ENCODE measurements at places on chromosomes 2 and 18.

DNA sequence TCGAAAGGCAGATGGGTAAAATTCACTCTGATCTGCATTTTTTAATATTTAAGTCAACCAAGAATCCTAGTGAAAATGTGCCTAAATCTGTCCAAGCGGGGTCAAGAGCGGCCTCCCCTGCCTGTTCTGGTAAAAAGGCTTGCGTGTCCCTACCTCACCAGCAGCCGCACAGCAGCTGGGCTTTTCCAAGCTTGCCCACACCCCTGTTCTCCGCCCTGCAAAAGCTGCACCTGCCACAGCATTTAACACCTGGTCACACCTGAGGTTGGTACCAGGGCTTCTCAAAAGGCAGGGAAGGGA, 25.8 kb upstream of the TMEM182 start:
- DNase-seq: no peak

- DNase-seq: no peak
Observed at GRCh38 chr2:157271590-157272203, 14.2 kb downstream of the GALNT5 start.

DNA sequence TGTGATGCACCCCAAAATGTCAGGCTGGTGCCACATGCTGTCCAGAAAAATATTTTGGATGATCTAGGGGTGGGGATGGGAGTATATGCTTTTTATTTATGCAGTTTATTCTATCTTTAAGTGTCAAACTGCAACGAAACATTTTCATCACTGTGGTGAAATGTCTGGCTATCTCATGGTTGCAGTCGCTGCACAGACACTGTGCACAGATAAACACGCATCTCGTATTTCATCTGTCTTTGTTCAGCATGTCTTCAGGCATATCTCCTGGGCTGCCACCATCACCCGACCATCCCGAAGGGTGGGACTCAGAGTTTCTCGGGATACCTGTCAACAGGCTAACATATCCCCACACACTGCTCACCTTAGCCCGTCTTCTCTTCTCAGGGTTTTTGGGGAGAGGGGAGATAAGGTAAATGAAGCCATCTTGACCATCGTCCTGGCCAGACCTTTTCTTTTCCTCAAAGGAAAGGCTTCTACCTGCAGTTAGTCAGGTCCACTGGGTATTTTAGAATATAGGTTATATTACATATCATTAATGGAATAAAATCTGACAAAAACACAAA, 80.7 kb upstream of the NABP1 start:
- no peak for DNase-seq

DNA sequence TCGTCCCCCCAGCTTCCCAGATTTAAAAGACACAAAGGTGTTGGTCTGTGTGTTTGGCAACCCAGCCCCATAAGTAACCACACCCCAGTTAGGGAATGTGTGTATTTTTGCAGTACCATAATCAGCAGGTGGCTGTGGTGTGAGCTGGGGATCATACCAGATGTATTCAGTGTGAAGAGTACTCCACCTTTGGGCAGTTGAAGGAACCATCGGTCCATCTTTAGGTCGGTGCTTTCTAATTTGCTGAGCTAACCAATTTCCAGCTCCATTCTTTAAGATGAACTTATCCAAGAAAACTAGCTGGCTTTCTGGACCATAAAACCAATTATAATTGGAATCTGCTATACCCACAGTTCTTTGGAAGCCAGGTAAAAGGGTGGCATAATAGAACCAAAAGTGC, 3.2 kb downstream of the DSEL start:
- no peak for DNase-seq

GRCh38 chr2:33786881-33787280, 187.8 kb upstream of the FAM98A start:
- DNase-seq: no peak

GRCh38 chr2:181177376-181177775, 197.0 kb downstream of the UBE2E3 start:
- no peak for DNase-seq

DNA sequence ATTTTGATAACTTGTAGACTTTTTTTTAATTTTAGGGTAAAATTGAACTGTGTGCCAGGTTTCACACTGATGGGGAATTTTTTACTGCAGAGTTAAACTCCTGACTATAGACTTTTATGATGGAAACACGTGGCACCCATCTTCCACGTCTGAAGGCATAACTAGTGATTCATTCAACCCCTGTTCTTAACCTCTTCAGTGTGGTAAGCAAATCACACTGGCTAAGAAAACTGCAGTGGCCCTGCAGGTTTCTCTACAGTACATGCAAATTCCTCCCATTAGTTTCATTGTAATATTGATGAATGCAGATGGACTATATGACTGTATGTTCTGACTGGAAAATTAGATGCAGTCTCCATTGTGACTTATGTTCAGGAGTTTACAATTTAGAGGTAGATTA, 47.2 kb downstream of the SMAD4 start:
- no peak for DNase-seq

DNA sequence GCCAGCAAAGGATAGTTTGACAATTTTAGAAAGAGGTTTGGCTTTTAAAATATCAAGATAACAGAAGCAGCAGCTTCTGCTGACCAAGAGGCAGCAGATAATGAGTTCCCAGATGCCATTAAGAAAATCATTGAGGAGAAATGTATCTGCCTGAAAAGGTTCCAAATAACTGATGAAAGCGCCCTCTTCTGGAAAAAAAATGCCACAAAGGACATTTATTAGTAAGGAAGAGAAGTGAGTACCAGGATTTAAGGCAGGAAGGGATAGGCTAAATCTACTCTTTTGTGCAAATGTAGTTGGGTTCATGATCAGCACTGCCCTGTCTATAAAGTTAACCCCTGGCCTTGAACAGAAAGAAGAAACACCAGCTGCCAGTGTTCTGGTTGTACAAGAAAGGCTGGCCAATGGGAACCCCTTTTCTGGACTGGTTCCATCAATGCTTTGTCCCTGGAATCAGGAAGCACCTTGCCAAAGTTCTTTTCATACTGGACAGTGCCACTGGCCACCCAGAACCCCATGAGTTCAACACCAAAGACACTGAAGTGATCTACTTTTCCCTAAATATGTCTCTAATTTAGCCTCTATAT, 40.6 kb downstream of the DHX57 start:
- no peak for DNase-seq

DNA sequence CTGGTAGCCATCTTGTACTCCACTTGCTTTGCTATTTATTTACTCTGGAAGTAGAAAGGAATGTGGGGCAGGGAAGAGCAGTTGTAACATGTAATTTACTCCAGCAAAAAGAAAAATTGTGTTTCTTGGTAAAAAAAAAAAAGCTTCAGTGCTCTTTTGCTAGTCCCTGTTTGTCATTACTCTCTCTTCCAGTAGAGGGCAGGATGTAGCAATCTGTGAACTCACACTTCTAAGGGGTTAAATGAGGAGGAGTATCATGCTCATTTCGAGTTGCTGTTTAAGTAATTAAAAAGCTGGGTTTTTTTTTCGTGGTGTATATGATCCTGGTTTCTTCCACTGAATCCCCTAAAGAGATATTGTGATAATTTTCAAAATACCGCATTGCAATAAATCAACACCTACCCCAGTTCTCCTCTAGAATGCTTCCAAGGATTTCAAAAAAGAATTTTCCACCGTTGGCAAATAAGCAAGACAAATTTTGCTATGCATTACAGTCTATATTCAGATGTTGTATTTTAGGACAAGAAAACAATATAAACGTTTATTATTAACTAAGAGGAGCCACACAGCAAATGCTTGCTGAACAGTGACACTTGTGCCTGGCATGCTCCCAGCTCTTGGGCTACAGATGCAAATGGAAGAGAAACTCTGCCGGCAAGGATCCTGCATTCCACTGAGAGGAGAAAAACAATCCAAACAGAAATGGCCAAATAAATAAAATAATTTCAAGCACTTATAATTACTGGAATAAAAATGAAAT, 261.6 kb downstream of the ASXL3 start:
- DNase-seq: no peak

DNA sequence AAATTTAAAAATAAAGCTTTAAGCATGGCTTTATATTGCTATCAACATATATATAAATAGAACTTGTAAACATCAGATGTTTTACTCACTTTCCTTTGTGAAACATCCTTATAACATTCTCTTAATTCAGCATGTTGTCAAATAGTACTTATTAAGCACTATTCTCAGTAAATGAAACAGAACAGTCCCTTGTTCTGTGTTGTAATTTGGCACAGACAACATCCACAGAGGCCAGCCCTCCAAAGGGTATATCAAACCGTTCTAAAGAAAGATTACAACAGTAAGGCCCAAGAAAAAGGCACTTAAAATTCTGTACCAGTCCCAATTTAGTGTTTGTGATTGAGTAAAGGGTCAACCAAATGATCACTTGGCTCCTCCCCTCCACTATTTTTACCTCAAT, 46.0 kb downstream of the GAREM1 start:
- DNase-seq: no peak

GRCh38 chr2:231050018-231050901, 6.4 kb upstream of the PSMD1 start:
- DNase-seq: no peak

- DNase-seq: no peak
Observed at GRCh38 chr2:88190808-88191721, 20.9 kb downstream of the THNSL2 start.

DNA sequence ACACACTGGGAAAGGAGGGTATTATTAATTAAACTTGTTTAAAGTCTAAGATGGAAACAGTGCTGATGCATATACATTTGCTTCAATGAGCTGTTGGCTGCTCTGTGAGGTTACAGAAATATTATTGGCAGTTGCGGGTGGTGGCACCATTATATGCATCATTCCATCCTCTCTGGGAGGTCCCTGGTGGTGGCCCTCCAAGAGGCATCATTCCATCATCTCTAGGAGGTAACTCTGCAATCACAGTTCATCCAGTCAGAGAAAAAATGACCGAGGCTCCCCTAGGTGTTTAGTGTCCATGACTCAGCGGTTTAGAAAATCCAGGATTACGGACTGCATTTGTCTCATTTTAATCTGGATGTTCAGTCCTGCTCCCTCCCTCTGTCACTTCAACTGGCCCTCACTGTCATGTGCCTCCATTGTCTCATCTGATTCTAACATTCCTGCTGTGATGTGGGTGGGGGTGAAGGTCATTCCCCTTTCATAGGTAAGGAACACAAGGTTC, 15.4 kb downstream of the AFF3 start:
- DNase-seq: no peak

DNA sequence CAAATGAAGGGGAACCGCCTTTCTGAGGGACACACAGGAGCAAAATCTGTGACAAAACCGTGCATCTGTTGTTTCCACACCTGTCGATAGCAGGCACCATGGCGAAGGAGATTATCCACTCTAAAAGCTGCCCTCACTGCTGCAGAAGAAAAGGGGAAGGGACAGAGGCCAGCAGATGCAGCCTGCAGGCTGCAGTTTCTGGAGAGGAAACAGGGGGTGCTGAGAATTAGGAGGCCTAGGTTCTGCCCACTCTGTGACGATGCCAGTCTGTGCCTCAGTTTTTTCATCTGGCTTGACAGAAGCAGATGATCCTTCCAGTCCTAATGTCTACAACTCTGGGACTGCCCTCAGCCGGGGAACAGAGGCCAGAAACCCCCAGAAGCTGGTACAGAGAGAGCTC, 17.7 kb downstream of the PAX8 start:
- no peak for DNase-seq

DNA sequence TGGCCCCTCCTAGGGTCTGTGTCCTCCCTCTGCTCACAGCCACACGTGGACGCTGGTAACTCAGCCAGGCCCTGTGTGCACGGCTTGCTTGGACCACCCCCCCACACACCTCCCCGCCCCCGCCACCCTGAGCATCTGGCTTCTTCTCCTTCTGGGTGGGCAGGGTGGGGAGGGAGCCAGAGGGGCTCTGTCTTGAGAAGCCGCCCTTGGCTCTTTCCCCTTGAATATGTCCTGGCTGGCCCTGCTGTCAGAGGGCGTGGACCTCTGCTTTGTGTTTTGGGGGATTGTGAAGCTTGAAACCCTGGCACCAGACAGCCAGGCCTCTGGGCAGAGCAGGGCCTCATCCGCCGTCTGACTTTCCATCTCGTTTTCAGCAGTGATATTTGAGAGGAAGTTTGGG, 72.1 kb downstream of the GLI2 start:
- DNase-seq: no peak

GRCh38 chr2:221931251-221931991, 359.3 kb upstream of the EPHA4 start:
- no peak for DNase-seq

DNA sequence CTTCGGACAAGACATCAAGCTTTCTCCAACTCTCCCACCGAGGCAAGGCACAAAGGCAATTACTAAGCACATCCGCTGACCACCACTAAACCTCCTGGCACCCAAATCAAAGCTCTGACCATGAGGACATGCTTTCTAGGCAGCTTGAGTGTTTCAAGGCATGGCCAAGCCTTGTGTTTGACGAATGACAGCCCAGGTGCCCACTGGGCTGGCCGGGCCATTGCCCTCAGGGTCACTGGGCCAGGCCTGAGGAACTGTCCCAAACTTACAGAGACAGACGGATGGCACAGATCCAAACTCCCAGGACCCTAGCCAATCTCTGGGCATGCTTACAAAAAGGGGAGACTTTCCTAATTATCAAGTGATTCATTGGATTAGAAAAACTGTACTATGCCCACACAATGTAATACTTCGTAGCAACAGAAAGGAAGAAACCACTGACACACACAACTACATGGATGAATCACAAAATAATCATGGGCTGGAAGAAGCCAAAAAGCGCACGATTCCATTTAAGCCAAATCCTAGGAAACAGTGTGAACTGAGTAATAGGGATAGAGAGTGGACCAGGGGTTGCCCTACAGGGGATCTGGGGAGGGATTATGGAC, 20.2 kb downstream of the CRACDL start:
- no peak for DNase-seq

- no peak for DNase-seq
Observed at GRCh38 chr2:33167622-33168245, 221.0 kb downstream of the LTBP1 start.

DNA sequence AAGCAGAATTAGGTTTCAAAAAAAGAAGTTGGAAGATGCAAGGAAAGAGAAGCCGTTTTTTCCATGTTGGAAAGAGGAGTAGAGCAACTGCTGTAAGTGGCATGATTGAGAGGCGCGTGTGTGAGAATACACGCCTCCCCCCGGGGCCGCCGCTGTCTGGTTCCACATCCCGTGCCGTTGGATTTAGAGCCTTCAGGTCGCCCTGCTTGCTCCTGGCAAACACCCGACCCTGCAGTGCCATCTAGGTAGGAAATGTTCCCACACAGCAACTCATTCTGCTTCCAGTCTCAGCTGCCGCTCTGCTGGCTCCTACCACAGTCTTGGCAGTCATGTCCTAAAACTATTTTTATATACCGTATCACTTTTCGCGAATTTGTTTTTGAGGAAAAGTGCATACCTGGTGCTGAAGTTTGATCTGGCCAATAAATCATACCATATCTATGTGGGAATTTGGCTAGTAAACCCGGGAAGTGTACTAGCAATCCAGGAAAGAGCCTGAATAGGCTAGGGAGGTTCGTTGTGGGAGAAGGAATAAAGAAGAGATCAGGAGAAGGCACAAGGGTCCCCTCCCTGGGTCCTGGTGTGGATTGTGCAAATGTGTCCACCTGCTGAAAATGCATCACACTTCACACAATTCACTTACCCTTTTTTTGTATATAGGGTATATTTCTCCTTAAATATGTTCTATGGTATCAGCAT, 372.7 kb downstream of the FBXO15 start:
- no peak for DNase-seq

All from activated CD4-positive, alpha-beta T cell treated with anti-CD3 and anti-CD28 coated beads for 1 hour (primary cell).